ENCODE measurements at places on chromosomes 12 and 14.

- no peak for DNase-seq
Observed at GRCh38 chr12:96846293-96846692, 60.8 kb upstream of the NEDD1 start.

- DNase-seq, result no peak
Observed at GRCh38 chr14:59190372-59190771, 1.9 kb downstream of the DAAM1 start.

- no peak for DNase-seq
Observed at GRCh38 chr12:65196762-65197567, 27.6 kb downstream of the LEMD3 start.

DNA sequence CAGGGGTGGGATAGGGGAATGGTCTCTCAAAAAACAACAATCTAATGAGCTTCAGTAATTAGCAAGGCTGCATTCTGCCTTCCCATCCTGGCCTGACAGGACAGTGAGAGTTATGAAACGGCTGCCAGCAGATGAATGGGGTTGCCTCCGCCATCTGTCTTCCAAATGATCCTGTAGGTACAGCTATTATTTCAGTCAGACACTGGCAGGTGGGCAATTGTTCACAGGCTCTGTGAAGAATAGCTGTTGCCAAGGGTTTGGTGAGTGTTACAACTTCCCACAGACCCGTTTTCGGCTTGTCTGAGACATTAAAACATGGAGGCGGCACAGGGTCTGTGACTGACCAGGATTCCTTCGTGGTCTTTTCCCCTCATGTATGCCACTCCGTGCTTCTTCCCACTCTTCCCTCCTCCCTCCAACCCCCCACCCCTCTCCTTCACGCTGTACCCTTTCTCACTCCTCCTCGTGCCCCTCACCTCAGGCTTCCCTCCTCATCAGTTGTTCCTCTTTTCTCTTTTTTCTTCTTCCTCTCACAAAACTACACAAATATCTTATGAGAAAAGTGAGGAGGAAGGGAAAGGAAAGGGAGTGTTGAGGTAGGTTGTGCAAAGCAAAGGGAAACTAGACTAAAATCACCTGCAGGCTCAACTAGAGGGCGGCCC lies 160.8 kb upstream of the GZMB start:
- DNase-seq, result no peak

DNA sequence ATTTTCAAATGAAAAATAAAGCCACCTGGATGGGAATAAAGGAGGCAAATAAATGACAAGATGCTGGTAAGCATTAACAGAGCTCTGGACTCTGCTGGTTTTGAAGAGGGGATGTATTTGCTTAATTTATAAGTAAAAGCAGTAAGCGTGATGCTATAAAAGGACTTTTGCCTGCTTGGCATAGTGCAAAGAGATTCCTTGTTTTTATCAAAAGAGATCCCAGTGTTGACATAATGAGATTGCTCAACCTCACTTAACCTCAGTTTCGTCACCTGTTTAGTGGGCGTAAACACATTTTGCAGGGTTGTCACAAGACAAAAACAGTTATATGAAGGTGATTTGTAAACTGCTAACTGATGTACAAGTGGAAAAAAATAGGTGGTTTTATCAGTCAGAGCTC lies 13.8 kb downstream of the ASCL1 start:
- DNase-seq, result no peak

DNA sequence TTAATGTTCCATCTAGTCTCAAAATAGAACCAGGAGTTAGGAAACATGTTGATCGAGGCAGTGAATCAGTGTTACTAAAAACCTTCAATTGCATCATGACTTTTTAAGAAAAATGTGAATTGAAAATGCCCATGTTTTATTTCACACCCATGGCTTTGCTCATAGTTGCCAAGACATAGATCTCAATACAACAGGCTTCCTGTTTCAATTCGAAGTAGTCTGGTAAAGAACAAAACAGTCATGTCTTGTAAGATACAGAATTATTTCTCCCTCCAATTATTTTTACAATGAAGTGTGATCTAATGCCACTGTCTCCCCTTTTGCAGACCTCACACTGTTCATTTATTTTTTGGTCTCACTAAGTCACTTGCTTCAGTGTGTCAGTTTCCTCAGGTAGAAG lies 44.6 kb upstream of the FAR2 start:
- DNase-seq, result no peak

GRCh38 chr14:22400655-22401259 lies 188.3 kb downstream of the DAD1 start:
- DNase-seq, result no peak

DNA sequence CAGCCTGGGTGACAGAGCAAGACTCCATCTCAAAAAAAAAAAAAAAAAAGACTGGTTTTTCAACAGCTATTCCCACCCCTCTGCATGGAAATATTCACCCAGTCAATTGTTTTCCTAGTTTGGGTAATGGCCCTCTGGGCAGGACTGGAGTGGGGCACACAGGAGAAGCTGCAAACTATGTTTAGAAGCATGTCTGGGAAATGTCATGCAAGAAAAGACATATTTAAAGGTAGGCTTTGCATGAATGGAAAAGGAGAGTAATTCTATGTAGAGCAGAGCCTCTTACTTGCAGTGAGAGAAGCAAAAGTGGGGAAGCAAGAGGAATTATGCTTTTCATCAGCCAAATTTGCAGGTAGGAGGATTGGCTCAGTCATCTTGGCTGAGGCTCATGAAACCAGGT lies 276.5 kb upstream of the PLEKHG7 start:
- DNase-seq, result no peak

DNA sequence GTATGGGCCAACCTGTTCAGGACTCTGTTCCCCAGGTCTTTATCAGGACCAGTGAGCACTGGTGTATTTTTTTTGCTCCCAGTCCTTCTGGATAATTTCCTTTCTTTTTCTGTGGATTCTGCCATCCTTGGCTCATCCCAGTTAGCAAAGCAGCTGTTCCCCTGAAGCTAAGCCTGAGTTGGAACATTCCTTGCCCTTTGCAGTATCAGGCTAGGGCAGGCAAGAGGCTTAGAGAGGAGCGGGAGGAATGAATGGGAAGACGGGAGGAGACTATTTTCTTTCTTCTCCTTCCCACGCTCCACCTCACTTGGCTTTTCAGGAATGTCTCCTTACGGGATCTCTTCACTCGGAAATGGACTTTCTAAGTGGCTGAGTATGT lies 29.2 kb downstream of the ERG28 start:
- peak; percentile 86 for DNase-seq

DNA sequence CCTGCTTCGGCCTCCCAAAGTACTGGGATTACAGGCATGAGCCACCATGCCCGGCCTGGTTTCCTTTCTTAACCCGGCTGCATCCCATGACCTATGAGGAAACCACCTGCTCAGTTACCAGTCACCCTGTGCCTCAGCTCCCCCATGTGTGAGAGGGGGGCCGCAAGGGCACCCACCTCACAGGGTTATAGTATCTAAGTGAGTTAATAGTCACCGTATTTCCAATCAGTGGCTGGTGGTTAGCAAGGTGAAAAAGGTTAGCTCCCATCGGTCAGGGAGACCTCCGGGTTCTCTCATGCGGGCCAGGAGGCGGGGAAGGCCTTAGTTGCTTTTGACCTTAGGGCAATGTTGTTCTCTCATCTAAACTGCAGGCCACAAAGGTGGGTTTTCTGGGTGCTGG lies 6.7 kb downstream of the LRP1 start:
- no peak for DNase-seq

DNA sequence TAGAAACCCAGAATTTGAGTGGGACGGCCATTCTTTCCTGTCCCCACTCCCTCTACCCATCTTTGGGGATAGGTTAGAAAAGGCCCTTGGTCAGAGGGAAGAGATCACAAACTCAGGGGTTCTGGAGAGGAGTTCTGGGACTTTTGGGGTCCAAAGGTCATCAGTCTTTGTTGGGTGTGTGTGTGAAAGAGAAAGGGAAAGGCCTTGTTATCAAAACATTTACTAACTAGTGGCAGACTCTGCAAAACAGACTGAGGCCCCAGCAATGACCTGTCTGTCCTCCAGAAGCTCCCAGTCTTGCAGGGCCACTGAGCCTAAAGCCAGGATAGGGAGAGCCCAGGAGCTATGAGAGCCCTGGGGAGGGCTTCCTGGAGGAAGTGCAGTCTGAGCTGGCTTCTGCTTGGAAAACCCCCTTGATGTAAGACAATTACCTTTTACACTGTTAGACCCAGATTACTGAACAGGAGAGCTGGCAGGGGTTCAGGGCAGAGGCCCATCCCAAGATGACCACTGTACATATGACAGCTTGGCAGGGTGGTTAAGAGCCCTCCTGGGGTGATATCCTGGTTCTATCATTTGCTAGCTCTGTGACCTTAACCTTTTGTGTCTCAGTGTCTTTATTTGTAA lies 429.1 kb upstream of the CCDC196 start:
- no peak for DNase-seq

DNA sequence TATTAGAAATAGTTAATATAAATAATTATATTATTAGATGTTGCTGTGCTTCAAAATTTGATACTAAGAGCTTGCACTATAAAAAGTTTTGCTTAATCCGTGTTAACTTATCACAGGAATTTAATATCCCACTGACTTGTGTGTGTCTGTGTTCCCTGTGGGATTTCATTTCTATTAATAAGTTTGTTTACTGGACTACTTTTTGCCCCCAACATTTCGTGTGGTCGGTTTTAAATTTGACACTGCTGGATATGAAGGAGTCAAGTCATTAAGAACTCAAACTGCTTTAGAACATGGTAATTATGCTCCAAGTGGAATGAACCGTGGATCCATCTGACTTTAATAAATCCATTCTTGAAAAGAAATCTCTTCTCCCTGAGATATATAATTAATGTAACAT lies 182.2 kb upstream of the NUDT4 start:
- DNase-seq, result no peak

All from amniotic epithelial cell (primary cell).